ENCODE measurements at places on chromosomes 6 and 20.

DNA sequence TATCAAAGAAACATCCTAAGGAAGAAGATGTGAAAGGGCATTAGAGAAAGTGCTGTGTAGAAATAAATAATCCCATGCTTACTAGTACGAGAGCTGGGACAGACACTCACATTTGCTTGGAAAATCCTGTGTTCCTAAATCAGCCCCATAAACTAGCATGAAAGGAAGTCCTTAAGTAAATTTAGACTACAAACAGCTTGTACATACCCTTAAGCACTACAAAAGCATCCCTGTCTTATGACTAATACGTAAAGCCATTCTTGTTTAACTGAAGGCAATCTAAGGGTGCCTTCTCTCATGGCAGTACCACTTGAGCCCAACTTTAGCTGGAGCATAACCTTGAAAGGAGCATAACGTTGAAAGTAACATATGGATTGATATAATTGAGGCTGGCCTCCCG, 15.4 kb upstream of the FOXQ1 start:
- no peak for DNase-seq

- DNase-seq: no peak
These were observed 74.5 kb upstream of the SRSF6 start for GRCh38 chr20:43383026-43383795.

- no peak for DNase-seq
These were observed 170.2 kb downstream of the CDKAL1 start for GRCh38 chr6:20704325-20705025.

GRCh38 chr6:89657445-89658158, 19.1 kb upstream of the LYRM2 start:
- no peak for DNase-seq

DNA sequence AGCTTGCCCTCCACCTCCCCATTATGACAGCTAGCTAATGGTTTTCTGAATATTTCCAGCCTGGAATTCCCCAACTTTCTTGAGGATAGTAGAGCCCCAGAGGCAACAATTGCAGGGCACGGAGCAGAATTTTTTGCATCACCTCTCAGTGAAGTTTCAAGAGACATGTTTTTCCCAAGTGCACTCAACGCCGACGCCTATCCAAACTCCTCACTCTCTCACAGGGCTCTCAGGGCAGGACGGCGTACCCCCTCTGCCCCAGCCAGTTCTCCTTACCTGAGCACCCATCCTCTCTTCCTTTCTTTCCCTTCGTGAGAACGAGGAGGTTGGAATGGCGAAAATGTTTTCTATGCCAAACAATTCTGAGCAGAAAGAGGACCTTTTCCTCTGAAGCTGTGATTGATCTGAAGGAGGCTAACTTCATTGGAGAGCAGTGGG, 83.1 kb upstream of the FOXQ1 start:
- DNase-seq: no peak

GRCh38 chr6:160273196-160273595, 14.6 kb upstream of the SLC22A2 start:
- DNase-seq: no peak

DNA sequence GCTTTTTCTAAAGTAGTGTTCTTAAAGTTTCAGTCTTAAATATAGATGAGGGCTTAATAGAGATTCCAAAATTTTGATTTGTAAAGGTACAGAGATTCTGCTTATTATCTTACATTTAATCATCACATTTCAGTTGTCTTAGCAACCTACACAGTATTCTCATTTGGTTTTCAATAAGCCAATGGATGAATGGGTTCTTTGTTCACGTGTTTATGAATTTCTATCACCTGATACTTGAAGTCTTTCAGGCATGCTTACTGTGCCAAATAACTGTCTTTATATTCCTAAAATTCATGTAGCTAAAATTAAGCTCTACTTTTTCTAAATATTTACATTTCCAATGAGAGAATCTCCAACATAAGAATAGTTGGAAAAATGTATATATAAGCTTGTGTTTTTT, 152.7 kb downstream of the EYA4 start:
- no peak for DNase-seq

DNA sequence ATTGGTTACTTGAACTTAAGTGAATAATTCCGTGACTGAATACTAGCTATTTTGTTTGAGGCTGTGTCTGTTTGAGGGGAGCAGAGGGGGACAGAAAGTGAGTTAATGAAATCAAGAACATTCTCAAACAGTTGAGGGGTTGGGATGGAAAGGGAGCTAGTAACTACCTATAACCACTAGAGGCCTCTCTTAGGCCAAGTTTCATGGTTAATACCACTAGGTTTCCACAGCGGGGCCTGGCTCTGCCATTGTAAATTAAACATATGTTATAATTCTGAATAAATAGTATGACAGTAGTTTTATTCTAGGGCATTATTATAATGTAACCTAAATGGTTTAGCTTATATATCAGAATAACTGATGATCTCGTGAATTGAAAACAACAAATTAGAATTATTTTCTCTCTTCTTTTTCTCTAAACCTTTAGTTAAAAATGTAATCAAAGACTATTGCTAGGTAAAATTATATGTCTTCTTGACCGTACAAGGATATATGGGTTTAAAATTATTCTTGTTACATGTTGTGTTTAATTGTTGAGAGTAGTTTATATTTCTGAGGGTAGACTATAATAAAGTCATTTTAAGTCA, 108.1 kb downstream of the BCKDHB start:
- no peak for DNase-seq

DNA sequence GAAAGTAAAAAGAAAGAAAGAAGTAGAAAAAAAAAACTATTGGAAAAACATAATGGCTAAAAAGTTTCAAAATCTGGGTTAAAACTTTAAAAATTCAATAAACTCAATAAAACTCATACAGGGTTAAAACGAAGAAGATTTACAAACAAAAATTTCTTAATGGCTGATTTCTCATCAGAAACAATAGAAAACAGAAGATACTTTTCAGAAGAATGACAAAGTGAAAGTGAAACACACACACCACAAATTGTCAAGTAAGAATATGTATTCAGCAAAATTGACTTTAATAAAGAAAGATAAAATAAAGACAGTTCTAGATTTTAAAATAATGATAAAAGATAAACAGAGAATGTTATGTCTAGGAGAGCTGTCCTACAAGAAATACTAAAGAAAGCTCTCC, 618.9 kb upstream of the GJE1 start:
- no peak for DNase-seq

DNA sequence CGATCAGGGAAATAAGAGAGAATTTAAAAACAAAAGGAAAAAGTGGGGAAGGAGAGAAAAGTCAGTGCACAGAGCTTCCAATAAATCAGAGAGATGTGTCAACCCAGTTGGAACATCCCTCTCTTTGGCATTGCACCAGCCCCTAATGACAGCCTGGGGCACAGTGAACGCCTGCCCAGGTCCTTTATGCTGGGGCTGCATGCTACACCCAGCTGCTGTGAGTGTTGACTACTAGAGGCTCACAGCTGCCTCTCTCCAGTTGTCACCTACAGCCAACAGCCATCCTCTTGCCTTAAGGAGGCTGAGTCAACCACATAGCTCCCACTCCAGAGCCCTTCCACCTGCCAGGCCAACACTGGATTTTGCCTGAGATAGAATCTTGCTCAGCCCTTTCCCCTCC, 19.0 kb downstream of the OR2H2 start:
- no peak for DNase-seq

GRCh38 chr20:23918101-23918862, 38.7 kb upstream of the CST5 start:
- DNase-seq: no peak

- no peak for DNase-seq
These were observed 220.3 kb downstream of the PREX1 start for GRCh38 chr20:48607544-48607865.

DNA sequence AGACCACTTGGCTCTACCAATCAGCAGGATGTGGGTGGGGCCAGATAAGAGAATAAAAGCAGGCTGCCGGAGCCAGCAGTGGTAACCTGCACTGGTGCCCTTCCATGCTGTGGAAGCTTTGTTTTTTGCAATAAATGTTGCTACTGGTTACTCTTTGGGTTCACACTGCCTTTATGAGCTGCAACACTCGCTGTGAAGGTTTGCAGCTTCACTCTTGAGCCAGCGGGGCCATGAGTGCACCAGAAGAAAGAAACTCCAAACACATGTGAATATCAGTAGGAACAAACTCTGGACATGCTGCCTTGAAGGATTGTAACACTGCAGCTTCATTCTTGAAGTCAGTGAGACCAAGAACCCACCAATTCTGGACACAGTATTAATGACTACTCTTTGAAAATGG, 89.9 kb upstream of the MBOAT1 start:
- DNase-seq: no peak

- no peak for DNase-seq
These were observed 8.9 kb upstream of the TMEM14A start for GRCh38 chr6:52662031-52662430.

GRCh38 chr6:158769771-158770432, 49.3 kb downstream of the EZR start:
- DNase-seq: no peak

GRCh38 chr20:45392733-45393132, 14.6 kb upstream of the TP53TG5 start:
- DNase-seq: no peak

DNA sequence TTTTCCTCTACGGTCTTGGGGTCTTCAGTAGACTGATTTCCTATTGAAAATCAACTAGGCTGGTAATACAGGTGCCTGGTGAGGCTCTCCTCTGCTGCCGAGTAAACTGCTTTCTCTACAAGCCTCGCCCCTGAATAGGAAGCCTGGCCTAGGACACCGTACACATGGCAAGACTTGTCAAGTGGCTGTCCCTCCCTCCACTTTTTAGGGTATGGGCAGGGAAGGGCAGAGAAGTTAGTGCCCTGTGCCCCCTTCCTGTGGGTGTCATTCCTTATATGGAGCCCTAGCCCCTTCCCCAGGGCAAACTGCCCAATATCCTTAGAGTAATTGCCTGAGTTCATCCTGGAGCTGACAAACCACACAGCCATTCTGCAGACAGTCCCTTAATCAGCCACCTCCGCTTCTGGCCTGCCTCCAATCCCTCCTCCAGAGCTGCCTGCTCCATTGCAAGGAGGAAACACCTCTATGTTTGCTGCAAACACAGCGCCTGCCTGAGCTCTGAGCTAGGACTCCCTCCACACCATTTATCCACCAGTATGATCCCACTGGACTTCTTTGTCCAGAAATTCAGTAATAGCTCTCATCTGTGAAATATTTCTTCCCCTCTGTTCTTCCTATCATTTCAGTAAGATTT, 93.1 kb downstream of the CHD6 start:
- DNase-seq: no peak

DNA sequence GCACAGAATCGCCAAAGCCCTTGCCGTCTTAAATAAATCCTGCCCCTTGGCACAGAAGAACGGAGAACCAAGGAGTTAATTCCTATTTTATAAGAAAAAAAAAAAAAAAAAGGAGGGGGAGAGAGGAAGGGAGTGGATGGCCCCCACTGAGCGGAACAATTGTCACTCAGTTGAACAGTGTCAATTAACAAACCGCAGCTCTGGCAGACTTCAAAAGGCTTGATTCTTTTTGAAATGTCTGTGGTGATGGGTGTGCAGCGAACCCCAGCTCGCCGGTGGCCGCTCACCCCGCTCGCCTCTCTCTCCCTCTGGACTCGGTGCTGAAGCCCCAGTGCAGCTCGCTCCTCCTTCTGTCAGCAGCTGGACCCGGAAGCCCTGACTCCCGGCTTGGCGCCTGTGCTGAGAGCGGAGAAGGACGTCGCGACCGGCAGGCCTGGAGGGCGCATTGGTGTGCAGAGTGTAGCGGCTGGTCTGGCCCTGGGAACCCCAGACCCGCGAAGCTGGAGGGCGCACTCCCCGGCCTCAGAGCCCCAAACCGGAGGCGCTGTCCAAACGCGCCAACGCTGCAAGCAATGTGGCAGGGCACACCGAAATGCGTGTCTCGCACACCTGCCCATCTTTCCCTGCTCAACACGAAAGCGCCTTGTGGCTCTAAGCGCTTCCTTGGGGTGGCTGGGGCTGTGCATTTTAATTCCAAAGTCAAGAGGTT, 3.4 kb downstream of the LINC00237 start:
- no peak for DNase-seq

DNA sequence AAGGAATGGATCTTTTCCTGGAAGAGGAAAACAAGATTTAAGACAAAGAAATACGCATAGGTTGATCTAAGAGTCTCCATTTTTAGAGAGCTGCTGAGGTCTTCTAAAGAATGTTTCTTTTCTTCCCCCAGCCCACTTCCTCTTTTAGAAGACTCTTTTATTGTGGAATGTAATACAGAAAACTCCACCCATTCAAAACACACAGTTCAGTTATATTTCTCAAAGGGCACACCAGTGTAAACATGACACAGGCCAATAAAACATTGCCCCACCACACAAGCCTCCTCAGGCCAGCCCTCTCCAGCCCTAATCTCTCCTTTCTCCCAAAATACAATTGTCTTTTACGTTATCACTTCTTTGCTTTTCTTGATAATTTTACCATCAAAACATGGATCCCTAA, 42.8 kb downstream of the SLC35B3 start:
- no peak for DNase-seq

- no peak for DNase-seq
These were observed 27.8 kb downstream of the ELOVL5 start for GRCh38 chr6:53320964-53321363.

DNA sequence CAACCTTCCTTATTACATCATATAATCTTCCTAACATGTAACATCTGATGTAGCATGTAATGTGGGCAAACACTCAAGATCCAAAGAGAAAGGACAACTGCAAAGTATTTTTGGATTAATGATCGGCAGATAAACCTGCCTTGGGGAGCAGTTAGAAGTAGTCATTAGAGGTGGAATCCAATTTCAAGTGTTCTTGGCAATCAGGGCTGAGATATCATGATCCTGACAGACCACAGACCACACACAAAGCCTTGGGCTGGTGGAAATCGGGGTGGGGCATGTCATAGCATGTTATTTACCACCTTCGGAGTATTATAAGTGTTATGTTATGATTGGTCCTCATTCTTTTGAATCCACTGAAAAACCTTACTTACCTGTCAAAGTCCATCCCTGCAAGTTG, 16.3 kb downstream of the NCOA5 start:
- no peak for DNase-seq

DNA sequence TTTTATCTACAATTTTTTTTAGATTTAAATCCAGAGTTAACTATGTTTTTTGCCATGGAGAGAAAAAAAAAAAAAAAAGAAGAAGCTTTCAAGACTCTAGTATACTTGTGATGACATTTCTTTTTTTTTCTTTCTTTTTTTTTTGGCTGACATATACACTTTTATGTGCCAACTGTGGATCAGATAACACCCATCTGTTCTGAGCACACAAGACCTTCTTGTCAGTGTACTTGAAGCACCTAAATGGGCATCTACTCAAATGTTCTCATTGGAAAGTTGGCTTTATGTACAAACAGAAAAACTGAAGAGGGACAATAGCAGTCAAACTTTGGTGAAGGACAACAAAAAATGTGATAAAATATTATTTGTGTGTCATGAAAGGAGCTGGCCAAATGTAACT, 904.5 kb downstream of the GRIK2 start:
- no peak for DNase-seq

DNA sequence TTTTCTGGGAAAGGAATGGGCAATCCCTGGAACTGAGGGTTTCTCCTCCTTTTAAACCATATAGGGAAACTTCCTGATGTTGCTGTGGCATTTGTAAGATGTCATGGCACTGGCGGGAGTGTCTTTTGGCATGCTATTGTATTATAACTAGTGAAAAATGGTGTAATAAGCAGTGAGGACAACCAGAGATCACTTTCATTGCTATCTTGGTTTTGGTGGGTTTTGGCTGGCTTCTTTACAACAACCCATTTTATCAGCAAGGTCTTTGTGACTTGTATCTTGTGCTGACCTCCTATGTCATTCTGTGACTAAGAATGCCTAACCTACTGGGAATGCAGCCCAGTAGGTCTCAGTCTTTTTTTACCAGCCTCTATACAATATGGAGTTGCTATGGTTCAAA, 9.1 kb upstream of the DCBLD1 start:
- DNase-seq: no peak

All from right renal pelvis (tissue), 4 donors.